HFFc6 (cell line): ENCODE measurements at places on chromosomes 16 and 17.

DNA sequence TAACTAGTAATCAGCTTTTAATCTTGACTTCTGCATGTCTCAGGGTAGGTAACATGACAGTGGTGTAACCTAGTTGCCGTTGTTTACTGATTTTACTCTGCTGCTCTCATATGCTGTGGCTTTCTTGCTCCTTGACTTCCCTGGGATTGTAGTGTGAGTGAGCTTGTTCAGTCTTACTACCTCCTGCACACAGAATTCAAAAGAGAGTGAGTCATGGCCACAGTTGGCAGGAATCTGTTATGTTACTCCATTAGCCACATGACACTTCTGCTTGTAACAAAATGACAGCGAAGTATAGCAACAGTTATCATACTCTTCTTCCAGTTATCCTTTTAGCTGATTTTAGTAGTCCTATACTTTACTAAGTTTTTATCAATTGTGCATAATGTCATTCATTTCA, 18.8 kb downstream of the TNRC6A start:
- peak; percentile 88 for DNase-seq

- DNase-seq = no peak
Measured at GRCh38 chr17:11814655-11815262, 182.5 kb downstream of the ZNF18 start.

DNA sequence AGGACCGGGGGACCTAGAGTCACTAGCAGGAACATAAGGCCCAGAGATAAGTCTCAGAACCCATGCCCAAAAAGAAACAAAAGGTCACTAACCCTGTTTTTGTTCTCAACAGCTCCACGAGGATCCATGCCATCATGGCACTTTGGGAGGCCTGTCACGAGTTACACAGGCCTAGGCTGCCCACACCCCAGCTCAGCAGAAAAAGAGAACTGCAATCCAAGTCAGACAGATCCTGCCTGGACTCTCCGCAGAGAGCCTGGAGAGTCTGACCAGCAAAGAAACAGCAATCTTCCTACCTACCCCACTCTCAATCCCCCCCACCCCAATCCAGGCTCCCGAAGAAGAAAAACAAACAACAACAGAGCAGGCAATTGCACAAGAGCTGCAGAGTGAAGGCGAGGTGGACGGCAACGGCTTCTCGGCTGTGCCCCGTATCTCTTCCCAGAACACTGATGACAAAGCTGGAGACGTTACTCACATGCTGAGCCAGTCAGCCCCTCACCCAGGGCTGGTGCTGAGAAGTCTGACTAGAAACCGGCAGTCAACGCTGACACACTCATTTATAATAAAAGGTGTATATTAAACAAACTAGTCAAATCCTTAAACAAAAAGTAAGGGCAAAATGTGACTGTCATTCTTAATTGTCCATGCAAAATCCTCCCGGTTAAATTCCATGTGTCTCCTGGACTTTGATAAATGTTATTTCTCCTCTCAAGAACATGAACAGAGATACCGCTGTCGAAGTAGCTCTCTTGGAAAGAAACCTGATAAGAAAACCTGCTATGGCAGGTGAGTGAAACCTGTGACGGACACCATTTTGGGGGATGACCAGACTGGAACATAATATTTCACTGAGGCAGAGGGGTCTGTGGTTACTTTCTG, 89.3 kb downstream of the SMG6 start:
- DNase-seq = peak; percentile 85

DNA sequence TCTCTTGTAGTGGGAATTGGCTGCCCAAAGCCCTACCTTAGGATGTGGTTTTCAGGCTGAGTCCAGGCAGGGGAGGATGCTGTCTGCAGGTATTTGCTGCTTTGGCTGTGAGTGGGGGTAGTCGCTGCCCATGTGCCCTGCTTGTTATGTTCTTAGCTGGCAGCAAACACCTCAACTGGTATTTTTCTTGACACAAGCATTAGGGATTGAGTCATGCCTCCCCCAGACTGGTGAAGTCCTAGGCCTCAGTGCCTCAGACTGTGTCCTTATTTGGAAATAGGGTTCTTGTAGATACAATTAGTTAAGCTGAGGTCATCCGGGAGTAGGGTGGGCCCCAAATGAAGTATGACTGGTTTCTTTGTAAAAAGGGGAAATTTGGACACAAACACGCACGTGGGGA, 808.3 kb upstream of the EEF2KMT start:
- no peak for DNase-seq

DNA sequence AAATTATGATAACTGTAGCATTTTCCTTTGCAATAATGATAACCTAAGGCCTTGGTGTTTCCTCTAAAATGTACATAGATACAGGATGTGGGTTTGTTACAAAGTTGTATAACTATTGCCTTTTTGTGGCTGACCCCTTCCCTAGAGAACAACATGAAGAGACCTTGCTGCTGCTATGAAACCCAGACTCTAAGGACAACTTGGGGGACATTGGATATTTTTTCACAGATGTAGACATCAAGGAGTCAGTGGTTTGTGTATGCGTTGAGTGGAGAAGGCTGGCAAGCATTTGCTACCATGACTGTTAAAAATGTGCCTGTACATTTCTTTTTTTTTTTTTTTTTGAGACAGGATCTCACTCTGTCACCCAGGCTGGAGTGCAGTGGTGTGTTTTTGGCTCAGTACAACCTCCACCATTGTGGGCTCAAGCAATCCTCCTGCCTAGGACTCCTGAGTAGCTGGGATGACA, 12.3 kb downstream of the HMOX2 start:
- no peak for DNase-seq

- DNase-seq = peak; percentile 72
Measured at GRCh38 chr17:50194934-50195865, 6.2 kb downstream of the COL1A1 start.

DNA sequence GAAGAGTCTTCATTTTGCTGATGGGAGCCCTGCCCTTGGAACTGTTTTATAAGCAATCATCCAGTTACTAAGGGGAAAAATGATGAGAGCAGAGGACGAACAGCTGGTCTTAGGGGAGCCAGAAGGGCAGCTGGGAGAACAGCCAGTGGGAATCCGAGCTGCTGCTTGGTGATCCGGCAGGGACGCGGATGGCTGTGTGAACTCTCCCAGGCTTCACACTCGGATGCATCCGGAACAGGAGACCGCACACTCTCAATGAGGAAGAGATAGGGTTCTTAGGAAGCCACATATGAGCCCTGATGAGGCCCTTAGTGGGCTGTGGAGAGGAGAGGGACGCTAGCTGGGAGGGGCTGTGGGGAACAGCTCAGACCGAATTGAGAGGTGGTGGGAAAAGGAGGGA, 5.0 kb upstream of the CACNG5 start:
- DNase-seq = no peak

DNA sequence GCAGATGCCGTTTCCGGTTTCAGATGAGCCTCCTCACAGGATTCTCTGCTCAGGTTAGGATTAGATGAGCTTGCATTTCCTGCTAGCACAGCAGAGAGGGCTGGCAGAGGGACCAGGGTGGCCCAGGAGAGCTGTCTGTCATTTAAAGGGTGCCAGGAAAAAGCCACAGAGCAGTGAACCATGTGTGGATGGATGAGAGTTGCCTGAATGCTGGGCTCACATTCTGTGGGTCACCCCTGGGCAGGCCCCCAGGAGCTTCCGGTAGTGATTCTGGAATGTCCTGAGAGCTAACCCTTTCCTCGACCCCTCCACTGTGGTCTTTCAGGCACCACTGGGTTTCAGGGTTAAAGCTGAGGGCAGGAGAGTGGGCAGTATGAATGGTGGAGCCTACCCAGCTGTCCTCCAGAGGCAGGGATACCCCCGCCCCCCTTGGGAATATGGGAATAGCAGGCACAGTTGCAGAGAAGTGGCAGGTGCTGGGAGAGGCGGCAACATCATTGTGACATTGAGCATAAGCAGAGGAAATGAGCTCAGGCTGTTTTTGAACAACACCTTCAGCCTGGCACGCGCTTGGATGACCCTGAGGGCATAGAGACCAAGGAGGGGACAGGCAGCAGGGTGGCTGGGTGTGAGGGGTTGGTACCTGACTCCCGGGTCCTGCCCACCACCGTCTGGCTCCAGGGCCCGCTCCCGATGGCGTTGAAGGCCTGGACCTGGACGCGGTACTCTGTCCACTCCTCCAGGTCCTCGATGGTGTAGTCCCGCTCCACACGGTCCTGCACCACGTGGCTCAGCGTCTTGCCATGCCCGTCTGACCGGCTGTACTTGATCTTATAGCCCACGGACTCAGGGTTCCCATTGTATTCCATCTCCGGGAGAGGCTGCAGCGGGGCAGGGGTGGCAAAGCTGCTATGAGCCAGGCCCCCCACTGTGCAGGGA, 83.0 kb upstream of the CDC42EP4 start:
- DNase-seq = no peak

DNA sequence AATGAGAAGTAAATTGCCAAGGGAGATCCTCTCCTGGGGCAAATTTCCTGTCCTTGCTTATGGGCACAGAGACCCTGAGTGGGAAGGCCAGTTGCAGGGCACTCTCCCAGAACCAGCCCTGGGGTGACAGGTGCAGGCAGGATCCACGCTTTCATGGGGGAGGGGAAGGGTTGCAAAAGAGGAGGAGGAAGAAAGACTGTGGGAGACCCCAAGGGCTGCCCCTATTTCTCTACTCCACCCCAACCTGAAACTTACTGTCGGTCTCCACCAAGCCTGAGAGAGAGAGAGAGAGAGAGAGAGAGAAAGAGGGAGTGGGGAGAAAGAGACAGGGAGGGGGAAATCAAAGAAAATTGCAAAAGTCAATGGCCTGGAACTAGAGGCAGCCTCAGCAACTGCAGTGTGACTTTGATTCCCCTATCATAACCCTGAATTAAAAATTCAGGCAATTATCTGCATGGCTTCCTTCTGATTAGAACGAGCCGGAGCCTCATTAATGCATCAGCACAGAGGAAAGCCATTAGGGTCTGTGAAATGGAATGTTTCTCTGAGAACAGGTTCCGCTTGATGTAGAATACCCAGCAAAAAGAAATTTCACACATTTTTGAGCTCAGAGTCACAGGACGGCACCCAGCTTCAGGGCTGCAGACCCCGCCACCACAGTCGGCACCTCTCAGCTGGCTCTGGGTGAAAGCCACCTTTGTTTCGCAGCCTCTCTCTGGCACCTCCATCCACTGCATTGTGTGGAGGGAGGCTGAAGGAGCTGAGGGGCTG, 45.1 kb upstream of the HNF1B start:
- DNase-seq = no peak
